ENCODE measurements at places on chromosomes 7 and 10.
A peak's percentile ranks its signal among the peaks of the same experiment; 100 is the strongest.

DNA sequence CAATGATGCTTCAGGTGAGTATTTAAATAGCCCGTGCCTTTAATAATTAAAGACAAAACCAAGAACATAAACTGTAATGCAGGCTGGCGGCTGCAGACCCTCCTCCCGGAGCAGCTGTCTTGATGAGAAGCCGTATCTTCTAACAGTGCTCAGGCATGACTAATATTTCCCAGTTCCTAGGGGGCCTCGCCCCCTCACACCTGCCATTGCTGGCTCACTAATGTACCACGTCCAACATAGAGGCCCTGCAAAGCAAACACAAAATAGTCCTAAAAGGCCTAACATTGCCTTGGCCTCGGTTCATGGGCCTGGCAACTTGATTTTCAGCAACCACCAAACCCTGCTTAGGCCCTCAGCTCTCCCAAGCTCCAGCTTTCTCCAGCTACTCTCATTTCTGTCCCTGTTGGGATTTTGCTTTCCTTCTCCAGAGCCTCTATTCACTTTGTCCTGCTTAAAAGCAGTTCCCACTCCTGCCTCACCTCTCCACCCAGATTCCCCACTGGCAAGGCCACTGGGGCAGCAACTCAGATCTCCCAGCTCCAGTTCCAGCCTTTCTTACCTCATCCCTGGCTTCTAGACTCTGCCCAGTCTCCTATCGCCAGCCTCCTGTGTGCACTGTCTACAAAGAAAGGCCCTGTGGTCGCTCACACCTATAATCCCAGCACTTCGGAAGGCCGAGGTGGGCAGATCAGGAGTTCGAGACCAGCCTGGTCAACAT is 16.2 kb downstream of the SORBS1 start:
- no peak for DNase-seq

GRCh38 chr10:24494236-24494635 is 229.5 kb downstream of the ARHGAP21 start:
- no peak for DNase-seq

GRCh38 chr10:115866691-115867090 is 406.3 kb downstream of the GFRA1 start:
- no peak for DNase-seq

DNA sequence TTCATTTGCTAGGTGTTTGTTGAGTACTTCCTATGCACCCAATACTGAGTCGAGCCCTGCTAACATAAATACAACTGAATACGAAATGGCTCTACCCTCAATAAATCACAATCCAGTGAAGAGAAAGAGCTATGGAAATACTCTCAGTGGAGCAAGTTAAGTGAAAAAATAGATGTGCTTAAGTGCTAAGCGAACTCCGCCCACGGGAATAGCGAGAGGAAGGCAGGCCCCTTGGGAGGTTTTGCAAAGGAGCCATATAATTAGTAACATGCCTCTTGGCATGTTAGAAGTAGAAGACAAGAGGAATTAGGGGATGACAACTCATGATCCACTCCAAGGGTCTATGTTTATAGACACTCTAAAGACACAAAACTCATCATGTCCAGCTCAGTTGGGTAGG is 42.8 kb upstream of the TSPAN33 start:
- no peak for DNase-seq

GRCh38 chr10:78448470-78448869 is 414.8 kb downstream of the RPS24 start:
- no peak for DNase-seq

- no peak for DNase-seq
Measured at GRCh38 chr7:149248777-149249176, 9.3 kb downstream of the ZNF212 start.

DNA sequence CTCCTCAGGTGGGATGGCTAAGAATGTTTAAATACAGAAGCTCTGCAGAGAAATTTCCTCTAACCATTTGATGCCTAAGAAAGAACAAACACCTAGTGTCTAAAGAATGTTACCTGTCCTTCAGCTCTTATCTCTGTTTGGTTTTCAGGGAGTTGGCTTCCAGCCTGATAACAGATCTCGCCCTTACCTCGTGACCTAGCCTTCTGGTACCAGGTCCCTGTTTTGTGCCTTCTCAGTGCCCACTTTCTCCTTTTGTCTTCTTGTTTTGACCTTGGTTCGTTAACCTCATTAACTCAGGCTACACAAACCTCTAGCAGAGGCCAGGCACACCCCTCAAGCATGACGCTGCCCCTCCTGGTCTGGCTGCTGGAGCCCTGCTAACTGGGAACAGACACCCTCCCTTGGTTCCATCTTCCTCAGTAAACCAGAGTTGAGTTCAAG is 16.1 kb upstream of the RAB11FIP2 start:
- no peak for DNase-seq

GRCh38 chr7:140689199-140690152 is 7.0 kb upstream of the NDUFB2 start:
- no peak for DNase-seq

DNA sequence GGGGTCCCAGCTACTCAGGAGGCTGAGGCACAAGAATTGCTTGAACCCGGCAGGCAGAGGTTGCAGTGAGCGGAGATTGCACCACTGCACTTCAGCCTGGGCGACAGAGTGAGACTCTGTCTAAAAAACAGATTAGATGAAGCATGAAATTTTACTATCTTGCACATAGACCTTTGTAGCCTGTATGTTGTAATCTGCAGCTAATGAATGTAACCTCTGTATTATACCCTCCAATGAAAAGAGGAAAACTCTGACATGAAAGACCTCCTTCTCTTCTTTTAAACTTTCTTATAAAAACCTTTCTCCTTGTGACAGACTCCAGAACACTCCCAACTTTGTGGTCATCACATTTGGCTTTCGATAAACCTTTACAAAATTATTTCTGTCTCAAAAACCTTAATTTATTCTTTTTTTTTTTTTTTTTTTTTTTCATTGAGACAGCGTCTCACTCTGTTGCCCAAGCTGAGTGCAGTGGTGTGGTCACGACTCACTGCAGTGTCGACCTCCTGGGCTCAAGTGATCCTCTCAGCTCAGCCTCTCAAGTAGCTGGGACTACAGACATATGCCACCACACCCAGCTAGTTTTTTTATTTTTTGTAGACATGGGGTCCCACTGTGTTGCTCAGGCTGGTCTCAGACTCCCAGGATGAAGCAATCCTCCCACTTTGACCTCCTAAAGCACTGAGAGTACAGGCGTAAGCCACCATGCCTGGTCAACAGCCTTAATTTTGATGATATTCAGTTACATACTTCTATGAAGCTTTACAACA is 97.4 kb downstream of the SVOPL start:
- peak; percentile 13 for DNase-seq

DNA sequence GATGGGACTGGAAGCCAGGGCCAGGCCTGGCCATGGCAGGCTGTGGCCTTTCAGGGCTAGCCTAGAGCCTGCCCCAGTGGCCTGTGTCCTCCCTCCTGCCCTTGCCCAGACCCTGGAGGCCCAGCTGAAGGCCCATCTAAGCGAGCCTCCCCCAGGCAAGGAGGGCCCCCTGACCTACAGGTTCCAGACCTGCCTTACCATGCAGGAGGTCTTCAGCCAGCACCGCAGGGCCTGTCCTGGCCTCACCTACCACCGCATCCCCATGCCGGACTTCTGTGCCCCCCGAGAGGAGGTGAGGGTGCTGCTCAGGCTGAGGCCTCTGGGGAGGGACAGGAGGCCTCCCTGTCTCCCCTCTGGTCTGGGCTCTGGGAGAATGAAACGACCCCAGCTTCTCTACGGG is 60.9 kb downstream of the PALD1 start:
- DNase-seq: no peak

DNA sequence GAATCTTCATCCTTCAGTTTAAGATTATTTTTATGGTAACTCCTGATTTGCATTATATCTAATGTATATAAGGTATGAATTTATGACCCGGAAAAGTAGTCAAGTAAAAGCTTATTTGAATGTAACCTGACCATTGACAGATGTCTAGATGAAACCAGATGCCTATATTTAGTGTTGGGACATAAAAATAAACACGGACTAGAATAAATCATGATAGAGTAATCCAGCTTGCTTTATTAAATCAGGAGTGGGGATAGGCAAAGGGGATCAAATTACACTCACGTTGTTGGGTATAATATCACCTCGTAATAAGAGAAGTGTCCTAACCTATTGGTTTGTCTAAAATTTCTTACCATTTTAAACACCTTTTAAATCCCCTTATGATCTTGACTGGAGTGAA is 244.6 kb downstream of the AGMO start:
- DNase-seq: no peak

- DNase-seq: no peak
Measured at GRCh38 chr10:12993595-12993994, 7.9 kb downstream of the CCDC3 start.

DNA sequence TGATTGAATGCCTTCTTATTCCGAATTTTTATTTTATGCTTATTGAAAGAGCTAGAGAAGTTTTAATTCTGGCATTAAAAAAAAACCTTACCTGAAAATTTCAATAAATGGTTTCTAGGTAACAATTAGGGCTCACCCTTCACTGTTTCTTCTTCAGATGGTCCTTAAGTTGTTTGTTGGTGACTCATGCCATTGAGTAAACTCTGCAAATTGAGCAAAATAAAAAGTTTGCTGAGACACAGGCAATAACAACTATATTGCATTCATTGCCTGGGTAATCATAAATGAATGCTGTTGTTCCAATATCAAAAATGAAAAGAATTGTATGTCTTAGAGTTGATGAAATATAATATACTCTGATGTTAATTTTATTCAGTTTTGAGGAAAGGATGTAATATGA is 300.3 kb downstream of the CDK14 start:
- no peak for DNase-seq

DNA sequence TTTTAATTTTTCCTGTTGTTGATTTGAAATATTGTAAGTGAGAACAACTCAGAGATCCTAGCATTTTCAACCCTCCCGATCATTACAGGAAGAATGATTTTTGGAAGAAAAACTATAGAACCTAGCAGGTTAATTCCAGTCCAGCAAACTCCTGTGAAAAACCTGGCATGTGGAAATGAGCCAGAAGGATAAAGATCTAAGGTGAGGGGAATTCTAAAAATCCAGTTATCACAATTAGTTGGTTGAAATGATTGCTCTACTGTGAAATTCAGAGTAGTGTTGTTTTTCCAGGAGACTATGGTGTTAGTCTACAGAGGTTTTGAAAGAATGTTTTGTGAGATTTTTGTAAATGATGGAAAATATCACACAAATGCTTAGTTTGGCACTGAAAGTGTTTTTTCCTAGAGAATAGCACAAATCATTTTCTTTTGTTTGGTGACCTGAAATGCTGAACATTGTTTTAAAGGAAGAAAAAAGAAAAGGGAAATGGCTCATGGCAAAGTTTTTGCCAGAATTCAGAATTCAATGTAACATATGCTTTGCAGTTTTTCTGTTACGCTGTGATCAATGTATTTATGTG is 152.4 kb upstream of the SLC26A5 start:
- DNase-seq: no peak

DNA sequence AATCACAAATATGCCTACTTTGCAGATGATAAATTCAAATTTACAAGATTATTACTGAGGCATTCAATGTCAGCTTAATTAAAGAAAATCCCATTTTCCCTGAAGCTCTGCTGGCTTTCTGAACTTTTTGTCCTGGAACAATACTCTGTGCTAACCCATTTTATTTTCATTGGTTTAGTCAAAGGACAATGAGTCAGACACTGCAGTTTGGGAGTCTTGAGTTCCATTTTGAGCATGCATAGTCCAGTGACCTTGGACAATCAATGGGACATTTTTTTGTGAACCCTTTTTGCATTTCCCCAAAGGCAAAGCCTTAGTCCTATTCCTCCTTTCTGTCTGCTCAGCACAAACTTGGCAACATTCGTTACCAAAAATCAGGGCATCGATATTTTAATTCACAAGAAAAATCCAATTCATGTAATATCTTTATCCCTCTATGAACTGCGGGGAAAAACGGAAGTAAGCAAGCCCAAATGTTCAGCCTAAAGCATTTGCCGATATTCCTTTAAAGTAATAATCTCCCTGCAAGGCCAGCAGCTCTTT is 339.8 kb downstream of the RNLS start:
- DNase-seq: no peak

- DNase-seq: no peak
Measured at GRCh38 chr10:31678575-31679516, 249.8 kb downstream of the ARHGAP12 start.
